Activated CD4-positive, CD25-positive, alpha-beta regulatory T cell treated with anti-CD3 and anti-CD28 coated beads, Interleukin-2, amount 50 U/mL, for 24 hours (primary cell): ENCODE measurements at places on chromosomes 16 and 17.

GRCh38 chr17:4678448-4679026 lies 25.4 kb downstream of the PELP1 start:
- no peak for ATAC-seq

DNA sequence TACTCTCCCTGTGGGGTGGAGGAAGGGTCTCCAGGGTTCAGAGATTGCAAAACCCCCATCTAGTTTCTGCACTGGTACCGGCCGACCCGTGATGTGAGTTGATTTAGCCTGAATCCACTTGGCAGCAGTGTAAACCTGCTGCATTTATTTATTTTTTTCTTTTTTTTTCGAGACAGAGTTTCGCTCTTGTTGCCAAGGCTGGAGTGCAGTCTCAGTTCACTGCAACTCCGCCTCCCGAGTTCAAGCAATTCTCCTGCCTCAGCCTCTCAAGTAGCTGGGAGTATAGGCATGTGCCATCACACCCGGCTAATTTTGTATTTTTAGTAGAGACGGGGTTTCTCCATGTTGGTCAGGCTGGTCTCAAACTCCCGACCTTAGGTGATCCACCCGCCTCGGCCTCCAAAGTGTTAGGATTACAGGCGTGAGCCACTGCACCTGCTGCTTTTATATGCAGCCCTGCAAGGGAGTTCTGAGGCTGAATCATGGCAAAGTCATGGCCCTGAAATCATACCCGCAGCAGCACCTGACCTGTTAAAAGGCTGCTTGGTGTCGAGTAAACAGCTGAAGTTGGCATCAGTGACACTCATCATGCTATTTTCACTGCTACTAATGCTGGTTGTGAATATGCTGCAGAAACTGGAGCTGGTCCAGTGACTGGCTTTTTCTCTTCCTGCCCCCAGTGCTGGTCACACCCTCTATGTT lies 21.4 kb downstream of the DEXI start:
- ATAC-seq, result no peak

DNA sequence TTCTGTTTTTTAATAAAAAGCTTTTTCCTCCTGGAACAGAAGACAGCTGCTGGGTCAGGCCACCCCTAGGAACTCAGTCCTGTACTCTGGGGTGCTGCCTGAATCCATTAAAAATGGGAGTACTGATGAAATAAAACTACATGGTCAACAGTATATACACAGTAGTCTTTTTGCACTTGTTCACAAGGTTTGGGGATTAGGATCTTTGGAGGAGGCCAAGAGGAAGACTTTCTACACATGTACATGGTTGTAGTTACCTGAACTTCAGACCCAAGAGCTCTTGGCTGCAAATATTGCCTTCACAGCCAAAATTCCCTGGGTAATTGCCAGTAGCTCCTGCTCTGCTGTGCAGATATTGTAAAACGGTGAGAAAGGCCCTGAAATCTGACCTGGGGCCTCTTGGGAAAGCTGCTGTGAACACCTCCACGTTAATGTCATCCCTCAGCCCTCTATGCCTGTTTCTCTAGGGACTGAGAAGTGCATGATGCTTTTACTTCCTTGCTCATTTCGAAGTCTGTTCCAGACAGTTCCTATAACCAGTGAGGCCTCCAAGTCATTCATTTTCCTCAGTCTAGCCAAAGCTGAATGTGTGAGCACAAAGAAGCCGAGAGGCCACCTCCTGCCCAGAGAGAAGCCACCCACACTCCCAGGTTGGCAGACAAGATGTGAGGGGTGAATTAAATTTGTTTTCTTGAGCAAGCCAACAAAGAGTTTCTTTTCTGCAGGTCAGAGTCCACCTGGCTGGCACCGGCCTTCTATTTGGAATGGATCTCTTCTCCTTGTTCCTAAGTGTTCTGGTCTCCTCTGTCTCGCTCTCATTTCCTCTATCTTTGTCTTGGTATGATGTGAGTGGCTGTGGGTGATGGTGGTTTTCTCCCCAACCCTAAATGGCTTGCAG lies 15.9 kb downstream of the ANKRD40 start:
- no peak for ATAC-seq

- peak; percentile 80 for ATAC-seq
Observed at GRCh38 chr16:69217433-69217832, 30.5 kb downstream of the SNTB2 start.

DNA sequence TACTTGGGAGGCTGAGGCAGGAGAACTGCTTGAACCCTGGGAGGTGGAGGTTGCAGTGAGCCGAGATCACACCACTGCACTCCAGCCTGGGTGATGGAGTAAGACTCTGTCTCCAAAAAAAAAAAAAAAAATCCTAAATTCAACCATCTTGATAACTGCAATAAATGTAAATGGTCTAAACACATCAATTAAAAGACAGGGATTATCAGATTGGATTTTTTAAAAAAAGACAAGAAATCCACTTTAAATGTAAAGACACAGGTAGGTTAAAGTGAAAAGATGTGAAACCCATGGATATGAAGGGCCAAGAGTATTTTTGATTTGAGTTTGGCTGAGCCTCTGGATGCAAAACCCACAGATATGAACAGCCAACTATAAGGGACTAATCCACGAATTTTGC lies 64.2 kb upstream of the ATP2A3 start:
- ATAC-seq, result no peak

DNA sequence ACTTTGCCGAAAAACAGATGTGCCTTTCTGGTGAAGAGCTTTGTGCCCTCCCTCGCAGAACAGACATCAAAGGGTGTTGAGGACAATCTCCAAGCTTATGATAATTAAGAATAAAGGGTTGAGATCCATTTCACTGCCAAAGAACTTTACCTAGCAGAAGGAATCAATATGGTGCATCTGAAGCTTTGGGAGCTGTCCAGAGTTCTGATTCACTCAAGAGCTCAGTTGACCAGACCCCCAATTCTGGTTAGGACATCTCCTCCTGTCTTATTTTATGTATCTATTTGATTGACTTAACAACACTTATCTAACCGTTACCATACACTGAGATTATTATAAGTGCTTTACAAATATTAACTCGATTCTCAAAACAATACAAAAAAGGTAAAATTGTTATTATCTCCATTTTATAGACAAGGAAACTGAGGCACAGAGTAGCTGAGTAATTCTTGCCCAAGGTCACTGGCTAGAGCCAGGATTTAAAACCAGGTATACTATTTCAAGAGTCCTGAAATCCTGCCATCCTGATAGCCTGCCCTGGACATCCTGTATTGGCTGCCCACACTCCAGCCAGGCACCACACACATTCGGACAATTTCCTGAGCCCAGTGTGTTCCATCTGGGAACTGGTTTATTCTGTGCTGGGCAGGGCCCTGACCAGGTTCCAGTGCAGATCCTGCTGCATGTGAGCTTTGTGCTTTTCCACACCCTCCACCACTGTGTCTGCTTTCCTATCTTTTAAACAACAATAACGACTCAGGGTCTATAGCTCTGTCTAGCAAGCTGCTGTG lies 29.8 kb downstream of the PITPNM3 start:
- ATAC-seq, result no peak

DNA sequence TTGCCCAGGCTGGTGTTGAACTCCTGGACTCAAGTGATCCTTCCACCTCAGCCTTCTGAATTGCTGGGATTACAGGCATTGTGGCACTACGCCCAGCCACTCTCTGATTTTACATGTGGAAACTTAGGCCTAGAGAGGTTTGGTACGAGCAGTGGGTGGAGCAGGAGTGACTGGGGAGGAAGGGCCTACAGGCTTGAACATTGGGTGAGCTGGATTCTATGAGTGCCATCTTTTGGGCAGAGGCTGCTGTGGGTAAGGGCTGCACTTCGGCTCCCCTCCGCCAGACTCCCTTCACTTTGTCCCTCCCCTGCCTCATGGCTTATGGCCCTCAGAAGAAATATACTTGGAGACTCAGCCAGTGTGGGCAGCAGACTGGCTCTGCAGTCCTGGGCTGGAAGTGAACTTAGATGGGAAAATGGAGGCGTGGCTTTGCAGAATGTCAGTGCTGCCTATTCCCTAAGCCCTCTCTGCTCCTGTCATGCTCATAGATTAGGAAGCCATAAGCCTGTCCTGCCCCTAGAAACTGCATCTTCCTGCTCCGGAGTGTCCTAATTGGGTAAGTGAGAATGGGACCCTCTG lies 9.5 kb upstream of the MRC2 start:
- ATAC-seq, result no peak

GRCh38 chr17:80262291-80262690 lies 1.6 kb downstream of the RNF213 start:
- ATAC-seq, result no peak

DNA sequence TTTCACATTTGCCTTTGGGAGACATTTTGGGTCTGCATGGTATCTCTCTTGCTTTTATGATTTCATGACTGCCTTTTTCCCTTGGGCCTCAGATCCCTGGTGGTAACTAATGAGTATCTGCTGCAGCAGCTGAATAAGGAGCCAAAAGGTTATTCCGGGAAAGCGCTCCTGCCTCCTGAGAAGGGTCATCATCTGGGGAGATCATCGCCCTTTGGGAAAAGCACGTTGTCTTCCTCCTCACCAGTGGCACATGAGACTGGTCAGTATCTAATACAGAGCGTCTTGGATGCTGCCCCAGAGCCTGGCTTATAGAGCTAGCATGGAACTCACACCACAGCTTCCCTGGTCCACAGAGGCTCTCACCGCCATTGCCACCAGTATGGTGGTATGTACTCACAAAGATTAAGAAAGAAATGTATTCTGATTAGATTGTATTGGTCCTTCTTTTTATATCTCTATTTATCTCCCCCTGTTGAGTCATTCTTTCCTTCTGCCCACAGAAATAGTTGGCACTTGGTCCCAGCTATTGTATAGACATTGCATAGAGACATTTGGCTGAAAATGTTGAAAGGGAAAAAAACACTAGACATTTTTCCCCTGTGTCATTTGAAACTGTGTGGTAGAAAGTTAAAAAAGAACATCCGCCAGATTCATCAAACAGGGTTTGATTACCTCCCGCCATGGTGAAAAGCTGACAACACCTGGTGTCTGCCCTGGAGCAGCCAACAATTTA lies 8.4 kb downstream of the TPPP3 start:
- ATAC-seq, result no peak

DNA sequence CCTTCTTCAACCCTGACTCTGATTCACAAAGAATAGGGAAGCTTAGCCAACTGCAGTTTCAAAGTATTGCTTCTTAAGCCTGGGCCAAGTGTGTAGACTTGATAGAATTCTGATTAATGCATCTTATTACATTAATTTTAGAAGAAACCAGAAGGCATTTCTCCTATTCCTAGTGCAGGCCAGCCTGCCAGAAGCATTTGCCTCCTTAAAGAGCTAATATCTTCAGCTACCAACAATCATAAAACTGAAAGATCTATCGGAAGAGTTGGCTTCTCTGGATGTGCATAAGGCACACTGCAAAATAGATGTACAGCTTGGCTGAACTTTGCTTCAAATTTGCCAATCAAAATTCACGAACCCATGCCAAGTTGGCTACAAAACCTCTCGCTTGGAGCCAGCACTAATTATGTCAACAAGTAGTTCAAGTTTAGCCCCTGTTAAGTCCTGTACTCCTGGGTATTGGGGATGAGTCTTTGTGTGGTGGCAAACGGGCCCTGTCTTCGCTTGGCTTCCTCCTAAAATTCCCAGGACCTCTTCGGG lies 717.8 kb downstream of the WWOX start:
- no peak for ATAC-seq

GRCh38 chr17:77909816-77910215 lies 48.7 kb upstream of the TNRC6C start:
- no peak for ATAC-seq

DNA sequence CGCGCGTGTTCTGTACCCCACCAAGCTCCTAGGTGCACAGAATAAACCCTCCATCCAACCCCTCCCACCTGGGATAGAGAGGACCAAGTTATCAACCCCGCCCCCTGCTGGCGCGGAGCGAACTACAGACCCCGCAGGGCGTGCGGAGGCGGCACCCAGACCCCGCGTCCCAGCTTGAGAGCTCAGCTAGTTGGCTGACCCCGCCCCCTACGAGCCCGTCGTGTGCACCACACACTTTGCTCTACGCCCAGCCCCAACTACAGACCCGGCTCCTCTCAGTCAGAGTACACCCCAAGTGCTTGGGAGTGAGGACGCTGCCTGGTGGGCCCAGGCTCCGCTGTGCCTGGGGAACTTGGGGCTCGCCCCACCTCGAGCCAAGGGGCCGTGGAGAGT lies 1.5 kb downstream of the GRIN2A start:
- ATAC-seq, result peak; percentile 33

DNA sequence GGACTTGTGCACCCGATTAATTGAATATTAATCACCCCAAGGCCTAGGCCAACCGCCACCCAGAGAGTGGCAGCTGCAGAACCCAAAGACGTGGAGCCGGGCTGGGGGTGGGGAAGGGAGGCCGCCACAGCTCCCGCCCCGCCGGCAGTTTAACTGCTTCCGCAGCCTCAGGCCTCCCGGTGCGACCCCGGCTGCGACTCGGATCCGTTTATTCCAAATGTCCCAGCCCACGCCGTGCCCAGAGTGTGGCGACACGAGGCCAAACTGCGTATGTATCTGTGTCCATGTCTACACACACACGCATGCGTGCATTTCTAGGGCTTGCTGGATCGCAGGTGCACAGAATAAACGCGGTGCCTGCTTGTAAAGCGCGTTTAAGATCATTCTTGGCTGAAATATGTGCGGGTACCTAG lies 802 bp upstream of the TOB1 start:
- peak; percentile 34 for ATAC-seq

GRCh38 chr16:75043175-75043895 lies 44.5 kb downstream of the ZNRF1 start:
- no peak for ATAC-seq
